ENCODE measurements at places on chromosomes 5 and 9.

DNA sequence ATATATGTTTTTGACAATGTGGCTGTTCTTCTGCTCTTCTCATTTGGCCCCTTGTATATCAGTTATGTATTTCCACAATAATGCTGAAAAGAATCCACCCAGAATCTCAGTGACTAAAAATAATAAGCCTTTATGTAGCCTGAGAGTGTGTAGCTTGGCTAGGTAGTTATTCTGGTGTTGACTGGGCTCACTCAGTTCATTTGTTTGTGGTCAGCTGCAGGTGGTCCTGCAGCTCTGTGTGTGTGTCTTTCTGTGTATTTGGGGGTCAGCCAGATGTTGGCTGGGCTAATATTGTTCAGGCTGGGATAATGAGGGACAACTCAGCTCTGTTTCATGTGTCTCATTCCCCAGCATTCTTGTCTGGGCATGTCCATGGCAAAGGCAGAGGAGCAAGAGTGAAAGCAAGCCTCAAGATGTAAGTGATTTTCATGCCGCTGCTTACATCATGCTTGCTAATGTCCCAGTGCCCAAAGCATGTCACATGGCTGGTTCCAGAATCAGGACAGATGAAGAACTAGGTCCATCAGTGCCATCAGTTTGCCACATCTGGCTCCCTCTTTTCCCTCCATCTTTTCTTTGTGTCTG, 162.8 kb downstream of the KCTD16 start:
- DNase-seq, result no peak

DNA sequence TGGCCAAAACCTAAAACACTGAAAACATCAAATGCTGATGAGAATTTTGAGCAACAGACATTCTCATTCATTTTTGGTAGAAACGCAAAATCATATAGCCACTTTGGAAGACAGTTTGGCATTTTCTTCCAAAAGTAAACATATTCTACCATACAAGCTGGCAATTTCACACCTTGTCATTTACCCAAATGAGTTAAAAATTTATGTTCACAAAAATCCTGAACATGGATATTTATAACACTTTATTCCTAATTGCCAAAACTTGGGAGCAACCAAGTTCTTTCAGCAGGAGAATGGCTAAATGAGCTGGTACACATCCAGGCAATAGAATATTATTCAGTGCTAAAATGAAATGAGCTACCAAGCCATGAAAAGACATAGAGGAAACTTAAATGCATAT, 1270.1 kb upstream of the ACO1 start:
- no peak for DNase-seq

DNA sequence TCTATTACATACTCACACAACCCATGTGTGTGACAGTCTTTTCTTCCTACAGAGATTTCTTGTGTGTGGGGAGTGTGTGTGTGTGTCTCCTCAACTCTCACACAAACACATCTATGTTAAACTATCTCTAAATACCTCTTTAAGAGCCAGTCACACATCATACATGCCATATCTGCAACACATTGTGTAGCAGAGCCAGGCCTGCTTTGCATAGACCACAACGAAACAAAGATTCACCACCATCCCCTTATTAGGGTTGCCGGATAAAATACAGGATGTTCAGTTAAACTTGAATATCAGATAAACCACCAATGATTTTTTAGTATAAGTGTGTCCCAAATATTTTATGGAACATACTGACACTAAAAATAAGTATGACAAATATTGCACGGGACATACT, 2.3 kb downstream of the FAM170A start:
- DNase-seq, result no peak

- no peak for DNase-seq
These were observed 9.2 kb downstream of the PCDH1 start for GRCh38 chr5:141869040-141869439.

GRCh38 chr9:76027861-76028260, 137.4 kb downstream of the PCSK5 start:
- no peak for DNase-seq

- DNase-seq, result no peak
These were observed 59.6 kb upstream of the ADAMTS19 start for GRCh38 chr5:129400395-129400983.

DNA sequence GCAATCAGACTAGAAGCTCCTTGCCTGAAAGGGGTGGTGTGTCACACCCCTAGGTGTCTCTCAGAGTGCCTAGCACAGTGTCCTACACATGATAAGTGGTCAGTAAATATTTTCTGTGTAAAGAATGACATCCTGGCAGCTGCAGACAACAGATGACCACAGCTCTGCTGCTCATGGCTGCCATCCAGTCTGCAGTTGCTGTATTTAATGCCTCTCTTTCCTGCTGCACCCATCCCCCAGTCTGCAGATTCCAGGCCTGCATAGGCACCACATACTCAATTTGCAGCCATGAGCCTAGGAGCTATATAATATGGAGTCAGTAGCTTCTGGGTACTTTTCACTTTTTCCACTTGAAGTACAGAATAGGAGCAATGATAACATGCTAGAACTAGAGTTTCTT, 94.9 kb upstream of the NR4A3 start:
- no peak for DNase-seq

DNA sequence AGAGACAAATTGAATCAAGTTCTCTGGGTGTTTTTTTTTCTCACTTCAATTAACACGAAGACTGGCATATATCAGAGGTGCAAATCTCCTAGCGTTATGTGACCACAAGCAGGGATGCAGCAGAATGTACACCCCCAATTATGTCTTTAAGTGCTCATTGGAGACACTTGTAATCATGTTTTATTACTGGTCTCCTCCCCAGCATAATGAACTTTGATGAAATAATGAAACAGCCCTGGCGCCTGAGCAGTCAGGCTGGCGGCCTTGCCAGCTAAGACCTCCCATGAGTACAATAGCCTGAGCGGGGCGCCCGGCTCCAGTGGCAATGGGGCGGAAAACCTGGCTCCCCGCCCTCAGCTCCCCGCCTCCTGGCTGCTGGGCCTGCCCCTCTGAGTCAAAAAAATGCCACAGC, 209.4 kb upstream of the MSX2 start:
- no peak for DNase-seq

DNA sequence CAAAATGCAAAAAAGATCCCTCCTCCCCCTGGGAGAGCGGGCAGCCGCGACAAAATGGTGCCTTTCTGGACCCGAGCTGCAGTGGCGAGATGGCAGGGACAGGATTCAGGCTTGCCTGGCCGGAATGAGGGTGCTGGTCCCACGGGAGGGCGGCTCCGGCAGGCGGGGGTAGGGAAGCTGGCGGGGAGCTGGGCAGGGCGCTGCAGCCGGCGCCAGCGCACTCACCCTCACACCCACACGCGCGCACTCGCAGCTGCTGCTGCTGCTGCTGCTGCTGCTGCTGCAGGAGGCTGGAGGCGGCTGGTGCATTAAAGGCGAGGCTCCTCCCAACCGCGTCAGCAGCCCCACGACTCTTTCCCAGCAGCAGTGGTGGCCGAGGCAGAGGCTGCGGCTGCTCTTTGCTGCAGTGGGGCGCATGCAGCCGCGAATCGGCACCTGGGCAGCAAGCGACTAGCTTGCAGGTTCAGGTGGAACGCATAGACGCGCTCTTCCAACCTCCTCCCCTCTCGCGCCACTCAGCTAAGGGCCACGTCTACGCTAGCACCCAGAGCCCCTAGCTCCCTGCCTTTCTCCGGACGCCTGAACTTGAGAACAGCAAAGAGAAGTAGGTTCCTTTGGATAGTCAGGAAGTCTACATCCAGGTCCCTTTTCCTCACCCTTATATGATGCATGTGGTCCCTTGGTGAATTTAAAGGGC, at the start of gene PPP2R2B:
Gene PPP2R2B, minus strand, starts transcription at position 282 of the 697 bp plus-strand sequence.
- DNase-seq, result peak; percentile 9

- no peak for DNase-seq
These were observed 68.9 kb downstream of the DAP start for GRCh38 chr5:10691826-10692785.

DNA sequence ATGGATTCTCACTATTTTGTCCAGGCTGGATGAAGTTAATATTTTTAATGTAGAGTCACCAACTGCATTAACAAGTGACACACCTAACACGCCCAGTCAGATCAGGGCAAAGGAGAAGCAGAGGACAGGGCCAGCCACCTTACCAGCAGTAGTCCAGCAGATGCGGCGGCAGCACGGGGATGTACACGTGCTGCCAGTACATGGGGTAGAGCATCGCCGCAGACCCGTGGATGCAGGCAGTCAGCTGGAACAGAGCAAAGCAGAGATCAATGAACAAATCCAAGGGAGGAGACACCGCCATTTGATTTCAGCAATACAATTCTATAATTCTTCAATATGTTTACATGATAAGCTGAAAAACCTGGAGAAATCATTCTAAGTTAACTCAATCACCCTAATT, 274.2 kb downstream of the CRB2 start:
- DNase-seq, result no peak

DNA sequence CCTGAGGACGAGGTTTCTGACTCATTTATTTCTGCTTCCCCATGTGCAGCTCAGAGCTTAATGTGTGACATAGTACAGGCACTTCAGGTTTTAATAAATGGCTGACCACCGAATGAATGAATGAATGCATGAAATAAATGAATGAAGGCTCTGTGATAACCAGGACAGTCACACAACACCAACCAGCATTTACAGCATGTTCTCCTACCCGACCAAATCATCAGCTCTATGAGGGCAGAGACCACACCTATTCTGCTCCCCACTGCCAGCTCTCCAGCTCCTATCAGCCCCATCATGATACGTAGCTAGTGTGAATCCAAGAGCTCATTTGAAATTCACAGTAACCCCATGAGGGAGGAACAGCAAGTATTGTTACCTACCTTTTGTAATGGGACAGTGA, 4.8 kb downstream of the TMOD1 start:
- no peak for DNase-seq

DNA sequence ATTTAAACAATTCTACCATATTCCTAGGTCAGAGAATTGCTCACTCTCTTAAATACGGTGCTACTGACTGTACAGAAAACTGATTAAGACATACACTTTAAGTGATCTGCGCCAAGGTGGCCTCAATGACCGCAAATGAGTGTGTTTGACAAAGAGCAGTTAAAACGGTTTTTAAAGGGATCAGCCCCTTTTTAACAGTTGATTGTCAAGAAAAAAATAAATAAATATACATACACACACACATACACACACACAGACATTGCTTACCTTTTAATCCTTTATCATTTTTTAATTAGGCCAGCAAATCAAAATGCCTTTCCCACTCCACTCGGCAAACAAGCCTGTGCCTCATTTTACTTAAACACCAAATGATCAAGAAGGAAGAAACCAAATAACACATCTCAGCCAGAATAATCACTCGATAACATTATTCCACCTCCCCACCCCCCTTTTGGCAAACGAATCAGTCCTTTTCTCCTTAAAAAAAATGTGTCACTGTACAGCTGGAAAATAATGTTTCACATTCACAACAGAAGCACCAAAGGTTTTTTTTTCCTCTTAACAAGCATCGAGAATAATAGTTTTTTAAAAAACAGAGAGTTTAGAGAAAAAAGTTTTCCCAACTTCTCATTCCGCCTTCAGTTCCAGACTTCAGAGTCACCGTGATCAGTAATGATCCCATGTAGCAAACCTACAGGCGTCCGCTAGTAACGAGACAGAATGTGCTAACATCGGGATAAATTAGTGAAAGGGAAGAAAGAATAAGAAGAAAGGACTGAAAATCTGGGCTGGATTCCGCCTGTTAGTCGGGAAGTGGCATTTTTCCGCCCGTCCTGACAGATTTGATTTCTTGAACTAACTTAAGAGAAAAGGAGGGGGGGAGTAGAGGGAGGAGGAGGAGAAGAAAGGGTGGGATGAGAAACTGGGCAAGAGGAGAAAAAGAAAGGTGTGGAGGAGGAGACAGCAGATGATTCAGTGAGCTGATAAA, at the start of gene ZNF608:
Gene ZNF608, minus strand, starts transcription at position 712 of the 988 bp plus-strand sequence. CDS start 1,650 bp downstream, outside the sequence.
- no peak for DNase-seq

GRCh38 chr5:127919006-127919796, 164.4 kb upstream of the SLC12A2 start:
- no peak for DNase-seq

Data from NCI-H1092 (cell line).